ENCODE measurements at places on chromosomes 4 and X.

DNA sequence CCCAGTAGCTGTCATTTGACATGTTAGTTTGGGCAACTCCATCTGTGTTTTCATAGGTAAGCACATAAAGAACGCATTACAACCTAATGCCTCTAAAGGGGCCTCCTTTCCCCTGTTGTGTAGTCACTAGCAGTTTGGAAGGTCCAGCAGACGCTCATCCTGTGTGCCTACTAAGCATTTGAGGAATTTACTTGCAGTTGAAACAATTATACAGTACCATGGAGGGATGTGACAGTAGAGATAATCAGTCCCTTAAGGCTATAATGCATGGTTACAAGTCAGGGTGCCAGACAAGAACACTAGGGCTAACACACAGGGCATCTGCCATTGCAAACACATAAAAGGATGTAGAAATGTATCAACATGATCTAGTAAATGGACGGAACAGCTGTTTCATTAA, 138.3 kb downstream of the PCDH10 start:
- no peak for DNase-seq

- DNase-seq = no peak
Measured at GRCh38 chr4:12411072-12411471, 982.4 kb upstream of the HS3ST1 start.

DNA sequence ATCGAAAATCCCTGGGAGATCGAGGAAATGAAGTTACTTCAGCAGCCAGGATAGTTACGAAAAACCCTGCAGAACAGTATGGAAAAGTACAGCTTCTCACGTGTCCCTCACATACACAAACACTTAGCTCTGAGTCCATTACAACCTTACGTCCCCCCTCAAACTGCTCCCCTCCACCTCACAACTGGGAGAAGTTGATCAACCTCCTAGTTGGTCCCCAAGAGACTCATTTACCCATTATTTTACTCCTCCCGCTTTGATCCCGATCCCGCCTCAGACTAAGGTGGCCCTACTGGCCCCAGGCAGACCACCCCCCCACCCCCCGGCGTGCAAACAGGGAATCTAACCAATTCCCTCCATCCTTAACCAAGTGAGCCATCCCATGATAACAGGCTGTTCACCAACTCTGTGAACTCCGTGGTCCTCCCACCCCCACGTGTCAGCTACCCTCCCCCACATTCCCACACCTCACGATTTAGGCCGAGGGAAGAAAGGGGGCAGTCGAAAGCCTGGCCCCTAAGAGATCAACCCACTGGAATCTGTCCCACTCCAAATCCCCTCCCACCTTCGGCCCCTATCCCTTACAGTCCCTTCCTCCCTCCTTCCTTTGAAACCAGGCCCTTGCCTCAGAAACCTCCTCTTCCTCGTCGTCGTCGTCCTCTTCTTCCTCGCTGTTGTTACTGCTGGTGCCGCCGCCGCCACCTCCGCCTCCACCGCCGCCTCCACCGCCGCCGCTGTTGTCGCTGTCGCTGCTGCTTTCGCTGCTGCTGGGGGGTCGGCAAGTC, 755 bp downstream of the ANKRD17 start:
- DNase-seq = peak; percentile 7

- no peak for DNase-seq
Measured at GRCh38 chrX:348461-349117, 30.0 kb upstream of the GTPBP6 start.

- DNase-seq = peak; percentile 9
Measured at GRCh38 chr4:15396157-15396800, 31.6 kb upstream of the C1QTNF7 start.

DNA sequence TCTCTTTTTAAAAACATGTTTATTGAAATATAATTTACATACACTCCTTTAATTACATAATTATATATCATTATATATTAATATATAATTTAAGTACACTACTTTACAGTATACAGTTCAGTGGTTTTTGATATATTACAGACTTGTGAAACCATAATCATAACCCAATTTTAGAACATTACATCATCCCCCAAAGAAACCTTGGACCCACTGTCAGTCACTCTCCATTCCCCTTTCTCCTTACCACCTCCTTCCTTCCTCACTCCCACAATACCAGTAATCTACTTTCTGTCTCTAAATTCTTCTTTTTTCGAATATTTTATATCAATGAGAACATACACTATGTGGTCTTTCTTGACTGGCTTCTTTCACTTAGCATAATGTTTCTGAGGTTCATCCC, 17.9 kb upstream of the EXOSC9 start:
- no peak for DNase-seq

GRCh38 chr4:67550451-67550850, 5.1 kb upstream of the CENPC start:
- DNase-seq = no peak

- no peak for DNase-seq
Measured at GRCh38 chr4:181693517-181693916, 549.7 kb upstream of the TENM3 start.

- no peak for DNase-seq
Measured at GRCh38 chr4:180696460-180697092, 1546.6 kb upstream of the TENM3 start.

DNA sequence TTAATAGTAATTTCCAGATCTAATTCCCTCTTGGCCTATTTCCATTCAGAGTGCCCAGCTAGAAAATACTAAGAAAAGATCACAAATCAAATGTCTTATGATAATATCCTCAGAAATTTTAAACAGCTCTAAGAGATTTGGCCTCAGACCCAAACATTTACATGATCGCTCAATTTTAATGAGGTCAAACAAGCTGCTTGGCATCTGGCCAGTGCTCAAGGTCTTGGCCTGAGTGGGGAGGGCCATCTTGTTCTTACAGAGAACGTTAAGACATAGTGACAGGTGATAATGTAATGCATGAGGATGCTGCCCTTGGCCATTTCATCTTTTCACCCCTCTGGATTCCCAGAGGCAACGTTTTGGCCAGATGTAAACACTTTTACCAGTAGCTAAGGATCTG, 159.2 kb upstream of the SLC7A11 start:
- no peak for DNase-seq

- DNase-seq = no peak
Measured at GRCh38 chr4:41175794-41176193, 38.5 kb downstream of the APBB2 start.

- no peak for DNase-seq
Measured at GRCh38 chr4:85968945-85969819, 390.7 kb downstream of the MAPK10 start.

GRCh38 chrX:116031331-116031730, 139.2 kb upstream of the AGTR2 start:
- DNase-seq = no peak

DNA sequence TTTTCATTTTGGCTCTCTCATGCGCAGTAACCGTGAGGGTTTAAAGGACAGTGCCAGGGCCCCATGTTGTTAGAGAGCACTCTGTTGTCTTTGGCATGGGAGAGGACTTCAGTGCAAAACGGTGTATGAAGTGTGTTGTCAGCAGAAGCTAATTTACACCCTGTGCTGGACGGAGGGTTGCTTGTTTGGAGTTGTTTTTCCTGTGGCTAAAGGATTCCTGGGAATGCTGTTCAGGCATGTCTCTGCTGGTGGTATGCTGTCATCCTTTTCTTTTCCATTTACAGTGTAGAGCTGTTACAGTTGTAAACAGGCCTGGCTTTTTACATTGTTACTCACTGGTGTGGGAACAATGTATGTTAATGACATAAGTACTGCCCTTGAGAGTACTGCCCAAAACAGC, 206.3 kb downstream of the CBR4 start:
- DNase-seq = no peak

DNA sequence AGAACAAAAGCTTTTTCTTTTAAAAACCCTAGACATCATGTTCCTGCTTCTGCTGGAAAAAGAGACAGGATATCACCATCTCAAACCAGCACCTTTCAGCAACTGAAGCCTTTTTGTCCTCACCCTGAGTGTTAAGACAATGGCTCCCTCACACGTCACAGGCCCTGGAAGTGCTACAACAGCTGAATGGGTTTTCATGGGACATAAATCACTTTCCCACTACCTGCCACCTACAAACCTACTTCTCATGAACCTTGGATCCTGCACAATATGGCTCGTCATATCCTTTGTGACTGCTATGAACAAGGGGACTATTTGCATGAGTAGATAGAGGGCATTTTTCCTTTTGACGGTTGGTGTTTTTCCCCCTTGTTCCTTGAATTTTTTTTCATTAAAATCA, 93.6 kb downstream of the TSPAN5 start:
- DNase-seq = no peak

DNA sequence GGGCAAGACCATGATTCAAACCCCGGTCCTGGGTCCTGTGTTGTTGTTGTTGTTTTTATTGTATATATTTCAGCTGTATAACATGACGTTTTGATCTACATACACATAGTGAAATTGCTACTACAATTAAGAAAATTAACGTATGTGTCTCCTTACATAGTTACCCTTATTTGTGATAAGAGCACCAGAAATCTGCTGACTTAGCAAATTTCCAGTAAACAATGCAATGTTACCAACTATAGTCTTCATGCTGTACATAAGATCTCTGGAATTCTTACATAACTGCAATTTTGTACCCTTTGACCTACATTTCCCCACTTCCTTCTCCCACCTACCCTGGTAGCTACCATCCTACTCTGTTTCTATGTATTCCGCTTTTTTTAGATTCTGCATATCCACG, 75.8 kb upstream of the MAGEB10 start:
- no peak for DNase-seq

DNA sequence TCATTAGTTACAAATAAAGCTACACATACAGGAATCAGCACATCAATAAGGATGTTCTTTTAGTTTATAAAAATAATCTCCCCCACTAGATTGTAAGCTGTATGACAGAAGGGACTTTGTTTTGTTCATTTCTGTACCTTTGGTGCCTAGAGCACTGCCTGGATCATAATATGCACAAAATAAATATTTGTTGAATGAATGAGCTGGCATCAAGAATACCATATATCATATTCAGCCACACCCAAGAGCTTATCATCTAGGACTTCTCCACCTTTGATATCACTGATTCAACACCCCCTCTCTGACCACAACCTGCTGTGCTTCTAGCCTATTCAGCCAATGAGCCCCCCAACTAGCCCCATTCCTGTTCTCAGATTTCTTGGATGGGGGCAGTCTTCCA, 10.6 kb downstream of the SYTL4 start:
- no peak for DNase-seq

Measured in stimulated activated CD4-positive, alpha-beta T cell treated with anti-CD3 and anti-CD28 coated beads, TNF-alpha, amount 100 ng/mL, for 24 hours (primary cell).